Thoracic aorta (tissue), 2 donors: ENCODE measurements at places on chromosomes 7 and 10. TPM values are rescaled to one million over a fixed set of nuclear protein-coding genes. Genes with fewer than 3 reads are reported as not detected.

DNA sequence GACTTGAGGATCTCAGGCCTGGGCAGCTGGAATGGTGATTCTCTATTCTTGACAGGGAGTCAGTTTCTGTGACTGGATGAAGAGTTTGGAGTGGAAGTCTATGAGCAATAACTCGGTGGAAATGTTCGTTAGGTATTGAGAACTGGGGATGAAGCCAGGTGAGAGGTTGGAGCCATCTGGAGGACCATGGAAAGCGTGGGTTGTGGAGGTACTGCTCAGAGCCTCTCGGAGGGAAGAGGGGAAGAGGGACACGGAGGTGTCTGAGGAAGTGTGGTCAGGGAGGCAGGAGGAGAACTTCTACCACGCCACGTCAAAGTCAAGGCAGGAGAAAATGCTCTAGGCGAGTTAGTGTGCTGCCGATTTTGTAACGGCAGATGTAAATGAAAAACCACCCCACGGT is 430.7 kb downstream of the DPP6 start:
- no peaks in the 10 kb centered on the region for H3K4me1 ChIP-seq
- DNase-seq, result no peak
- H3K4me3 ChIP-seq, result no peak overlapping the region
- no peaks in the 10 kb centered on the region for H3K36me3 ChIP-seq
- no peak overlapping the region for H3K27ac ChIP-seq
- no peaks in the 10 kb centered on the region for H3K27me3 ChIP-seq

GRCh38 chr10:78224602-78225001 is 190.9 kb downstream of the RPS24 start:
- no peaks in the 10 kb centered on the region for H3K27me3 ChIP-seq
- H3K27ac ChIP-seq, result no peak overlapping the region
- no peaks in the 10 kb centered on the region for H3K4me1 ChIP-seq
- no peak overlapping the region for H3K4me3 ChIP-seq
- no peaks in the 10 kb centered on the region for H3K36me3 ChIP-seq

DNA sequence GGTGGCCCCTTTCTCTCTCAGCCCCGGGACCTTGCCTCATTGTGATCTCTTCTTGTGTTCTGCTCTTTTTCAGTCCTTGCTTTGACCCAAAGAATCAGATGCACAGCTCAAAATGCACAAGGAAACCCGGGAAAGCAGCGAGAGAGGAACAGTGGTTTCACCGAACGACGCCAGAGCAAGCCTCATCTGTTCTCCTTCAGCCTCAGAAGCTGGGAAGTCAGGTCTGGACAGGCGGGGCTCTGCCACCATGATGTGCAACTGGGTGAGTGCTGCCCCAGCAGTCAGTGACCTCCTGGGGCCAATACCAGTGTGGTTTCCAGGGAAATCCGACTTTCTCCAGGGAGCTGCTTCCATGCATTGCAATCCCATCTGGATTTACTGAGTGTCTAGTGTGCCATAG is 133.4 kb downstream of the PRKCQ start:
- no peak for DNase-seq
- peaks cover 7% of the 10 kb centered on the region for H3K36me3 ChIP-seq
- no peak overlapping the region for H3K4me3 ChIP-seq
- H3K27me3 ChIP-seq, result no peaks in the 10 kb centered on the region

DNA sequence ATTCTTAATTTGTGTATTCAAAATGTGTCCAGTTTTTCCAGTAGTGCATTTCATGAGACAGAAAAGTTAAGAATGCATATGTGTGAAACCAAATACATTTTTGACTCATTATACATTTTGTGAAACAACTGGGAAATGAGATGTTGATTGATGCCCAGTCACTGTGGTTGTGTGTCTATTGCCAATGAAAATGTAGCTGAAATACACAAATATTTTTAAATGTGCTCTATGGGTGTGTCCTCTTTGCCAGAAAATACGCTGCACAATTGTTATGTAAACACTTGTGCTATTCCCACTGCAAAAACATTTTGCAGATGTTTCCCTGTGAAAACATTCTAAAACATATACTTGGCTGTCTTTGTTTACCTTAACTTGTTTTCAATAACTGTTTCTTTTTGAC is 395.2 kb downstream of the TFEC start:
- H3K36me3 ChIP-seq, result no peaks in the 10 kb centered on the region
- peaks cover 2% of the 10 kb centered on the region for H3K4me1 ChIP-seq
- H3K27me3 ChIP-seq, result no peaks in the 10 kb centered on the region
- H3K4me3 ChIP-seq, result no peak overlapping the region
- no peak overlapping the region for H3K27ac ChIP-seq

DNA sequence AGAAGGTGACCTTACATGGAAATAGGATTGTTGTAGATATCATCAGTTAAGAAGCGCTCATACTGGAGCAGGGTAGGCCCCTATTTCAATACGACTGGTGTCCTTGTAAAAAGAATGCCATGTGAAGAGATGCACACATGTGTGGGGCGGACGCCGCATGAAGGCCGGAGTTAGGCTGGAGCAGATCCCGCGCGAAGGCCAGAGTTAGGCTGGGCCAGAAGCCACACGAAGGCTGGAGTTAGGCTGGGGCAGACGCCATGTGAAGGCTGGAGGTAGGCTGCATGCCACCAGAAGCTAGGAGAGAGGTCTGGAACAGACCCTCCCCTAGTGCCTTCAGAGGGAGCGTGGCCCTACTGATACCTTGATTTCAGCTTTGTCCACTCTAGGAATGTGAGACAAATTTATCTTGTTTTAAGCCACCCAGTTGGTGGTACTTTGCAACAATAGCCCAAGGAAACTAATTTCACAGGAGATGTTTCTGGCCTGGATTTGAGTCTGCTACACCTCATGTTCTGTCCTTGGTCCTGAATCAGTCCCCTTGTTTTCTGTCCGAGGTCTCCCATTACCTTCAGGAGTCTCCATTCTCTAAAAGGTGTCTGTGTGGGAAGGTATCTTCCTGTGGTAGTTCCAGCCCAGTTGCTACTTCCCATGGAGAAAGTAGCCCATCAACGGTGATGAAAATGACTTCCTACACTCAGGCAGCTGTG is 585.8 kb downstream of the LRMDA start:
- H3K36me3 ChIP-seq, result no peaks in the 10 kb centered on the region
- DNase-seq, result no peak
- no peaks in the 10 kb centered on the region for H3K4me1 ChIP-seq
- H3K27ac ChIP-seq, result no peak overlapping the region
- no peak overlapping the region for H3K4me3 ChIP-seq
- no peaks in the 10 kb centered on the region for H3K27me3 ChIP-seq

DNA sequence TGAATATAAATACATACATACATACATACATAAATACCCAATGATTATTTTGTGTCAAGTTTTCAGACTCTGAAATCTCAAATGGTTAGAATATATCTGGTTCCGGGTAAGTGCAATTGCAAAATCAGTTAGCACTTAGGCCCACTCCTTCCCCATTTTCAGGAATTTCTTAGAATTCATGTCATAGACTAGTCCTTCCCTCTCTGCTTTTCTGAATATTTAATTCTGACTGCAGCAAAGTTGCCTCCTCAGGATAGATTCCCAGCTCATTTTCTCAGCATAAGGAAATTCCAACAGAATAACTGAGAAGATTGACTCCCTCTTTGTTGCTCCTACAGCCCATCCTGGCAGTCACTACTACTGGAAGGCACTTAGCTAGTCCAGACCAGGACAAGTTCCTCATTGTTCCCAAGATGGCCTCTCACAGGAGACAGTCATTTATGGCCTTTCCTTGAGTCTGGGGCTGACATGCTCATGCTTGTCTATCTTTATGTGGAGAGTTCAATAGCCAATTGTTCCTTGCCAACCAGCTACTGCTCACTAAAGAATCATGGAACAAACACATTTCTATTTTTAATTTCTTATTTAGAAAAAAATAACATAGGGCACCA is 142.9 kb upstream of the ITGB1 start:
- H3K36me3 ChIP-seq, result no peaks in the 10 kb centered on the region
- H3K27ac ChIP-seq, result no peak overlapping the region
- H3K4me3 ChIP-seq, result no peak overlapping the region
- no peaks in the 10 kb centered on the region for H3K27me3 ChIP-seq
- H3K4me1 ChIP-seq, result no peaks in the 10 kb centered on the region
- DNase-seq, result no peak

DNA sequence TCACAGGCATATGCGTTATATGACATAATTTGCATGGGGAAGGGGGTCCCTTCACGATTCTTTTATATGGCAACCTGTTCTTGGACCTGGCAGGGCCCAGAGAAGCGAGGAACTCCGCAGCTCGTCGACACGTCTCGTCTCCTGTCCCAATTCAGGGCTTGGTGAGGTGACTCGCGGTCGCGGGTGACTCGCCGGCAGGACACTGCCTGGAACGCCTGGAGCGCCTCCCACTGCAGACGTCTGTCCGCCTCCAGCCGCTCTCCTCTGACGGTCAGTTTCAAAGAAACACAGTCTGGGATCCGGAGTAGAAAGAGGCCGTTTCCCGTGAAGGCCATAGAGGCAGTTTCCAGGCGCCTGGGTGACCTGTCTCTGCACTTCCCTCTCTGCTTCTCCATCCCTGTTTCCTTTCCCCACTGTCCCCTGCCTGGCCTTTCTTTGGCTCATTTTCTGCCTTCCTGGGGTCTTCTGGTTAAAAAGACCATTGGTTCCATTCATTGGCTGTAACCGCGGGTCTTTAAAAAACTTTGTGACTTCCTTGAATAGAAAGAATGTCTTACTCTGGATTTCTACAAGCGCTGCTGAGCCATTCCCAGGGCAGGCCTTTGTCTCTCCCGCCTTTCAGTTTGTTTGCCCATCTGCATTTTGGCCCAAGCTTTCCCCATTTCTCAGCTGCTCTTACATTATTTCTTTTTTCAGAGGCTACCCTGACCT is 1.2 kb downstream of the UPP1 start:
- H3K4me3 ChIP-seq, result peak overlapping the region; percentile 81
- H3K4me1 ChIP-seq, result peaks cover 31% of the 10 kb centered on the region
- H3K27ac ChIP-seq, result no peak overlapping the region

DNA sequence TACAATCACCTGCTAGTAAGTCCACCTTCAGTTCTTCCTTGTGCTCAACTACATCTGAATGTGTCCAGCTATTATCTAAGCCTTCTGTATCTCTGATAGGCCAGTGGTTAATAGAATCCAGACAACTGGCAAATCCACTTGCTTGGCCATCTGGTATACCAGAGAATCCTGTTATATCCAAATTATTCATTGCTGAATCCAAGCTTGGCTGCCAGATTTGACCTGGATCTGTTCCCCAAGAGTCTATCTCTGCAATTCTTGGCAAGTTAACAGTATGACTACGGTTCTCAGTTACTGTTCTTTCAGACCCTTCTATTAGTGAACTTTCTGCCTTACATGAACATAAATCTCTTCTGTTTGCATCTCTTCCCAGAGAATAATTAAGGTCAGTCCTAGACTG is 154.6 kb upstream of the TARP start:
- no peaks in the 10 kb centered on the region for H3K27me3 ChIP-seq
- DNase-seq, result no peak
- H3K27ac ChIP-seq, result no peak overlapping the region
- no peaks in the 10 kb centered on the region for H3K36me3 ChIP-seq

GRCh38 chr10:71971769-71972555 is 7.8 kb downstream of the CHST3 start:
- no peak for DNase-seq
- H3K4me1 ChIP-seq, result peaks cover 62% of the 10 kb centered on the region
- H3K27me3 ChIP-seq, result no peaks in the 10 kb centered on the region
- H3K36me3 ChIP-seq, result no peaks in the 10 kb centered on the region
- H3K4me3 ChIP-seq, result peak overlapping the region; percentile 39

GRCh38 chr10:22722626-22723169 is 8.3 kb upstream of the PIP4K2A start:
- no peaks in the 10 kb centered on the region for H3K27me3 ChIP-seq
- no peak overlapping the region for H3K27ac ChIP-seq
- peaks cover 3% of the 10 kb centered on the region for H3K4me1 ChIP-seq
- no peaks in the 10 kb centered on the region for H3K36me3 ChIP-seq
- DNase-seq, result no peak

DNA sequence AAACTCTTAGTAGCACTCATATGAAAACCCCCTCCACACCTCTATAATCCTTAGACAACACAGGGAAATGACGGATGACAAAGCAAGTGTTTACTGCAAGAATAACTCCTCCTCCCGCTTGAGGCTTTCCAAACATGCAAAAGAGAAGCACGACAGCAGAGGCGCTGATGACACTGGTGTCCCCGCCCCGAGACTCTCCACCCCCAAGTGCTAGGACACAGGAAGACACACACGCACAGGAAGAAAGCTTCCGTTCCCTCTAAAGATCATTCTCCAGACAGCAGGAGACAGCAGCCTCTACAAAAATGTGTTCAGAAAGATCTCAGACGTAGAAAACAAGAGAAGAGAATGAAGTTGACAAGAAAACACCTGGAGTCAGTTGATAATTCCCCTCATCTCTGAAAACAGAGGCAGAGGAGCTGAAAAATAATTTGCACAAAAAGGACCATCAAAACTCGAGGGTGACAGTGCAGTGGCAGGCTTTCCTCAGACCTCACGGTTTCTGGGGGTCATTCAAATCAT is 90.2 kb downstream of the DLG5 start:
- DNase-seq, result no peak
- peaks cover 58% of the 10 kb centered on the region for H3K36me3 ChIP-seq
- no peak overlapping the region for H3K27ac ChIP-seq
- H3K4me3 ChIP-seq, result no peak overlapping the region
- no peaks in the 10 kb centered on the region for H3K4me1 ChIP-seq

- H3K4me3 ChIP-seq, result no peak overlapping the region
- H3K36me3 ChIP-seq, result no peaks in the 10 kb centered on the region
- DNase-seq, result no peak
- no peaks in the 10 kb centered on the region for H3K4me1 ChIP-seq
Measured at GRCh38 chr7:37643876-37644275, 39.7 kb upstream of the GPR141 start.

- no peak for DNase-seq
- no peak overlapping the region for H3K4me3 ChIP-seq
- H3K4me1 ChIP-seq, result peaks cover 3% of the 10 kb centered on the region
- H3K27me3 ChIP-seq, result no peaks in the 10 kb centered on the region
- H3K36me3 ChIP-seq, result no peaks in the 10 kb centered on the region
- no peak overlapping the region for H3K27ac ChIP-seq
Measured at GRCh38 chr7:50631639-50632038, 66.4 kb upstream of the DDC start.

DNA sequence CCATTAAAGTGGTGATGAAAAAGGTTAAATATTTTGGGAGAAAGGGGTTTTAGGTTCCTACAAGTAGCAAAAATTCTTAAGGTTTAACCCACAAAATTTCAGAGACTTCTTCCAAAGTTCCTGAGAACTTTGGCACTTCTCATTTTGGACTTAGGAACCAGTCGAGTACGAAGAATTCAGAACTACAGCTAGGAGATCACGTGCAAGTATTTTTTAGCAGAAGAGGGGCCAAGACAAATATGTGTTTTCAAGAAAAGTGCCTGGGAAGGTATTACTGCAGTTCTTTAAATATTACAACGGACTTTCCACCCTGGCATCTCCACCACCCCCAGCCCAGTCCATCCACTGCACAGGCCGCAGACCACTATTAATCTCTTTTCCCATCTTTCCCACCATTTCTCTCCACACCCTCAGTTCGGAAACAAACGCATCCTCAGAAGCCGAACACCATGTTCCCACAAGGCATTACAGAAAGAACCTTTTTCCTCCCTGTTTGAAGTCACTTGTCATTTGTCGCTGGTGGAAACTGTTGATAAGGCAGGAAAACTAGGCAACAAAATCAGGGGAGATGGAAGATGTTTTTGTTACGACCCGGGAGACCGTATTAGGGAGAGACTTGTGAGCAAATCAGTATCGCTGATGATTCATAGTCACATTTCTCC is 7.1 kb downstream of the INHBA start:
- peak overlapping the region; percentile 86 for H3K27ac ChIP-seq
- DNase-seq, result no peak
- peak overlapping the region; percentile 72 for H3K4me3 ChIP-seq
- H3K36me3 ChIP-seq, result no peaks in the 10 kb centered on the region

The ACTL6B gene
- total RNA-seq, result not detected

The CYP2W1 gene
- total RNA-seq, result not detected

The SPDYE8 gene
- not detected for total RNA-seq

The CPVL gene
- total RNA-seq, result 22.9 TPM

The STOX1 gene
- not detected for total RNA-seq

The IFRD1 gene
- total RNA-seq, result 99.6 TPM
